ENCODE measurements at places on chromosomes 7 and 10.

DNA sequence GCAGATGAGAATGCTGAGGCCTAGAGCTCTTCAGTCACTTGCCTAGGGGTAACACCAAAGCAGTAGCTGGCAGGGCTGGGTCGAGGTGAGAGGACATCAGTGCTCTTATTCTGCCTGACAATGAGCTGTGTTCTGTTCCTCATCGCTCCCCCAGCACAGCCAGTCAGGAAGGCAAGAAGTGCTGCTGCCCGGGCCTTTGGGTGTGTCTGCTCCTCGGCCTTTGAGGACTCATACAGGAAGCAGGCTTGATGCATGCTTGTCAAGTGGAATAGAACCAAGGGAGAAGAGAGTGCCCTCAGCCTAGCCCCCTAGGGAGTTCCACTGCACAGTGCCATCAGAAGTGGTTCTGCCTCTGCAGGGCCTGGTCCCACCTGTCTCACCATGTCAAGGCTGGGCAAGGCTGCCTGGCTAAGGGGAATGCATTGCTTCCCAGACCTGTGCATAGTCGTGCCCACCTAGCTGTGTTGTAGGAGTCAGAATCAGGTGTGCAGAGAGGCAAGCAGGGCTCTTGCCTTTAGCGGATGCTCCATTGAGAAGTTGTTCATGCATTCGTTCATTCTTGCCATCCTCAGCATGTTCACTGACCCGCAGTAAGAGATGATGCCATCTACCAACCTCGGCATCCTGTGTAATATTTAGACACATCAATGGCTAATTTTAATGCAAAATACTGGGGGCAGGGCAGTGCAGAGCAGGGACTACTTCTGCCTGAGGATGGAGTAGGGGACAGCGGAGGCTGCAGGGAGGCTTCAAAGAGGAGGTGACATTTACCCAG lies 156.6 kb downstream of the RPS24 start:
- no peak for DNase-seq

GRCh38 chr7:83001362-83002040 lies 161.2 kb downstream of the PCLO start:
- no peak for DNase-seq

DNA sequence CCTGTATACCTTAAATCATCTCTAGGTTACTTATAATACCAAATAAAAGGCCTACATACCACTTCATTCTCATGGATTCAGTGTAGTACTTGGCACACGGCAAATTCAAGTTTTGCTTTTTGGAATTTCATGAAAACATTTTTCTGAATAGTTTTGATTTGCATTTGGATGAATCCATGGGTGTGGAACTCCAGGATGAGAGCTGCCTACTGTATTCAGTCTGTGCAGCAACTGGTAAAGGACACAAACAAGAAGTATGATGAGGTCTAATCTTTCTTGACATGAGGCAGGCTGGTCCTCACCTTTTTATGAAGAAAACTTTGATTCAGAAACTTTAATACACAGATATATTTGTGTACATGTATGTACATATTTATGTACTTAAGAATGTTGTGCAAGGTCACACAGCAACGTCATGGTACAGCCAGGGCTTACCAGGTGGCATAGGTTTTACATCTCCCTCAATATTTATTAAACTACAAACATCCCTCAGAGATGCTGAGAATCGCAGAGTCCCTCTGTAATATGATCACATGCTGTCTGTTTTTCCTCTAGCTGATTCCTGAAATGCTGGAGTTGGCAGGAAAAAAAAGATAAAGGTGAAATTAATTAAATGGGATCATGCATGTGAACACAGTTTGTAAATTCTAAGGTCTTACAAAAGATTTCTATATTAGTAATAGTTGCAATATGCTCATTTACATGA lies 239.6 kb downstream of the PRKG1 start:
- DNase-seq, result no peak

GRCh38 chr7:106205621-106206222 lies 79.1 kb downstream of the NAMPT start:
- DNase-seq, result no peak

DNA sequence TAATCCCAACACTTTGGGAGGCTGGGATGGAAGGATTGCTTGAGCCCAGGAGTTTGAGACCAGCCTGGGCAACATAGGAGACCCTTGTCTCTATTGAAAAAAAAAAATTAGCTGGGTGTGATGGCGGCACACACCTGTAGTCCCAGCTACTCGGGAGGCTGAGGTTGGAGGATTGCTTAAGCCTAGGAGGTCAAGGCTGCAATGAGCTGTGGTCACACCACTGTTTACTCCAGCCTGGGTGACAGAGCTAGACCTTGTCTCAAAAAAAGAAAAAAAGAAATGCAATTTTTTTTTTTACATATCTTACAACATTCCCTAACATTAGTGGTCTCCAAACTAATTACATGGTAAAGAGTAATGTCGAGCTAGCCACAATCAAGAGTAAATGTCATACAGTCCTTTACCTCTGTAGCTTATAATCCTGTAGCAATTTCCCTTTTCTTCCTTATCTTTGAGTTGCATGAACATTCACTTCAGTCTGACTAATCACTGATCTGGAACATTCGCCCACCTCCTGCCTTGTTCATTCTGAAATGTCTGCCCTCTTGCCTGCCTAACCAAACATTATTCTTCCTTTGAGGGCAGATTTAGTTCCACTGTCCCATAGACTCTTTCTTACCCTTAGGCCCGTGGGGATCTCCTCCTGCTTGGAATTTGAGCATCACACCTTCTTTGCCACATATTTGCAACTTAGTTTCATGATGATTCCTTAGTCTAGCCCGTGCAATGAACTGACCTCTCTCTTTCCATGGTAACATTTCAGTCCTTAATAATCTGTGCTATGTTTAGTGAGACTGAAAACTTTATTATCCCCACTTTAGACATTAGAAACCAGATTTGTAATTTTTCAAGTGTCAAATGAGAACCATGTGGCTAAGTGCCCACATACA lies 4.8 kb upstream of the VCL start:
- no peak for DNase-seq

- no peak for DNase-seq
These were observed 82.5 kb downstream of the FAM53B start for GRCh38 chr10:124661660-124662180.

GRCh38 chr7:100793806-100794660 lies 33.3 kb downstream of the EPHB4 start:
- DNase-seq, result no peak

DNA sequence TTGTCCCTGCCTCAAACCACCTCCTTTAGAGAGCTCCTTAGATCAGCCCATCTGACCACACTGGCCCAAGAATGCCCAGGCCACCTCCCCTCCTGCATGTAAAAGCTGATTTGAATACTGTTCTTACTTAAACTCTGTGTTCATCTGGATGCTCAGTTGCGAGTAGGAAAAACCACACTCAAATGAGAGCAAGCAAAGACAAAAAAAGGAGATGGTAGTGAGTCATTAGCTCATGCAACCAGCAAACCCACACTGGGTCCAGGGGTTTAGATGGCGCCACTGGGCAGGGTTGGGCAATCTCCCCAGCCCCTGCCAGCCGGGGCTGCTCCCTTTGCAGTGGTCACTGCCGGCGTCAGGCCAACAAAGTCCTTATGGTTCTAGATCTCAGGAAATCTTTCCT lies 32.7 kb downstream of the TSPAN15 start:
- no peak for DNase-seq

DNA sequence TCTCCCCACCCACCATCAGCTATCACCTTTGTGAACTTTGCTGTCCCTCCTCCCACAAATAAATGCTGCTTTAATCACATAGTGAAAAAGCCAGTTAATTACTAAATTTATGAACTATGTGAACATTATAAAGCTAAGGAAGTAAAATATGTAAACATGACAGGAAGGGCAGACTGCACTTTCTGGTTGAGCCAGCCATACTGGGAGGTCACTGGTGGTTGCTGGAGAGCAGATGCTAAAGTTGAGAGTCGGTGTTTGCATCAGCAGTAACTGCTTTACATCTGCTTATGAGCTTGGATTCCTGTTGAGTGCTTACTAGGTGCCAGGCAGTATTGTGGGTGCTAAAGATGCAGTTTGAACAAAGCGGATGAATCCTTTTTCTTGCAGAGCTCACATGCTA lies 209.9 kb upstream of the FZD1 start:
- no peak for DNase-seq

- no peak for DNase-seq
These were observed 87.3 kb upstream of the CACUL1 start for GRCh38 chr10:118841881-118842605.

GRCh38 chr7:117272017-117272759 lies 50.7 kb downstream of the WNT2 start:
- no peak for DNase-seq

- DNase-seq, result no peak
These were observed 24.0 kb downstream of the COBL start for GRCh38 chr7:51292596-51292995.

- DNase-seq, result no peak
These were observed 27.8 kb downstream of the STN1 start for GRCh38 chr10:103890194-103890658.

GRCh38 chr7:94022550-94022949 lies 18.4 kb upstream of the BET1 start:
- DNase-seq, result no peak

DNA sequence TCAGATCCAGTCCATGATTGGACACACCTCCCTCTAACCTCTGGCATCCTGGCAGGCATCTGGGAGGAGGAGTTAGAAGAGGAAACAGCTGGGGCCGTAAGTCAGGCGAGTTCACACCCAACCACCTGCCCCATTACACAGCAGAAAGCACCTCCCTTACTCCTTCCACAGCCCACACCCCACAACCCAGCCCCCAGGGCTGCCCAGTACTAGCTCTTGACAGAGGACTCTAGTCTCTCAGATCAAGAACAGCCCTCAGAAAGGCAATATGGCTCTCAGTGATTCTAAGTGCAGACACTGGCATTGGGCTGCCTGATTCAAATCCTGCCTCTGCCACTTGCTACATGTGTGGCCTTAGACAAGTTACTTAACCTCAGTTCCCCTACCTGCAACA lies 34.1 kb downstream of the KCNMA1 start:
- no peak for DNase-seq

- no peak for DNase-seq
These were observed 193.7 kb downstream of the RNLS start for GRCh38 chr10:88389456-88389855.

DNA sequence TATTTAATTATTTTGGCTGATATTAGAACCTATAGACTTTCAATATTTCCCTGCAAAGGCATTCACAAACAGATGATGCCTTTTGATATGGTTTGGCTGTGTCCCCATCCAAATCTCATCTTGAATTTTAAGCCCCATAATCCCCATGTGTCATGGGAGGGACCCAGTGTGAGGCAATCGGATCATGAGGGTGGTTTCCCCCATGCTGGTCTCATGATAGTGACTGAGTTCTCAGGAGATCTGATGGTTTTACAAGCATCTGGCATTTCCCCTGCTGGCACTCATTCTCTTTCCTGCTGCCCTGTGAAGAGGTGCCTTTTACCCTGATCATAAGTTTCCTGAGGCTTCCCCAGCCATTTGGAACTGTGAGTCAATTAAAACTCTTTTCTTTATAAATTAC lies 9.3 kb upstream of the PNLIPRP3 start:
- no peak for DNase-seq

DNA sequence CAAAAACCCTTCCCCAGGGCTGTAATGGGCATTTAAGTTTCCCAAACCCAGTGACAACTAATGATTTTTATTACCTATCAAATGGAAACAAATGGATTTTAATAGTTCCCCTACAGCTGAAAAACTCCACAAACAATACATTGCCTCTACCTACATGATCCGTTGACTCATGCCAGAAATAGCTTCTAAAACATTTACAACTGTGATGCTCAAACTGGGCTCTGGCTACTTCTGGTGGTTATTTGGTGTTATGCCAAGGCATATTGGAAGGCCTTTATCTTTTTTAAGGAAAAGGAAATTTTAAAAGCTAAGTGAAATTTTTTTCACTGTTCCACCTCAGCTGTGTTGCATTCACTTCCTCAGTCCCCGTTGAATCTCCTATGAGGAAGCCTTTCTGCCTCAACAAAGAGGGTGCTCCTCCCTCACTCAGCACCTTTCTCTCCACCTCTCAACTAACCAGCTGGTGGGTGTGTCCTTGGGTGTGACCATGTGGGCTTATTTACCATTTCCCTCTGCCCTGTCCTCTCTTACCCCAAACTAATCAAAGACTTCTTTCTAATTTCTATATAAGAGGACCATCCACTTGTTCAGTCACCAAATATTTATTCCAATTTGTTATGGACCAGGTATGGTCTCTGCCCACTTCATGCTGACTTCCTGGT lies 82.9 kb downstream of the PRTFDC1 start:
- DNase-seq, result no peak

DNA sequence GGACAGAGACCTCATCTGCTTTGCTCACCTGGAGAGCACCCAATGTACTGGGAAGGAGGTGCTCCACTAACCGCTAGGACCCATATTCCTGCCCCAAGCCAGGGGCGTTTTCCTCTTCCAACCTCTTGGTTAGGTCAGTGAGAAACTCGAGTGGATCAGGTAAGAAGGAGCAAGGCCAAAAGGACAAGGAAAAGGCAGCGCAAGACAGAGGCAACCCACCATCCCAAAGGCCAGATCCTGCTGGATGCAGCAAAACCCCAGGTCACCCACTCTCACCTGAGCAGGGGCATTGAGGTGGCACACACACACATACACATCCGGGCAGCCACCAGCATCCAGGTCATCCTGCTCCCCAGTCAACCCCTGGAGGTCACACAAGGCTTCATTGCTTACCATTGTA lies 105.1 kb downstream of the GRID1 start:
- no peak for DNase-seq

GRCh38 chr7:43664681-43665080 lies 64.6 kb downstream of the COA1 start:
- DNase-seq, result no peak

- DNase-seq, result no peak
These were observed 369.6 kb upstream of the DPP6 start for GRCh38 chr7:153682628-153683027.

- no peak for DNase-seq
These were observed 1.7 kb downstream of the MEPCE start for GRCh38 chr7:100431286-100431735.

DNA sequence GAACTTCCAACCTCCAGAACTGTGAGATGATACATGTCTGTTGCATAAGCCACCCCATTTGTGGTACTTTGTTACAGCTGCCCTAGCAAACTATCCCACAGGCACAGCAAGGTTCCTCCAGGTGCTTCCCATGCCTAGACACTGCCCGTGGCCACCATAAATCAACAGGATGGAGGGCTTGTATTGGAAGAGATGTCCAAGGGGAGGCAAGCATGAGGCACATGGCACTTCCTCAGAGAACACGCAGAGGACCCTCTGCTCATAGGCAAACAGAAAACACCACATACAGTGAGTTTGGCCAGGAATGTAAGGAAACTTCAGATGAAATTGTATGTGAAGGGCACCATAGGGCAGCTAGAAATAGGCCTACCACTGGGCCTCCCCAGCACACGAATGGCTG lies 291.1 kb downstream of the GRID1 start:
- DNase-seq, result no peak

Measured in NCI-H1048 (cell line).